ENCODE measurements at places on chromosomes 11 and 22. TPM values are rescaled to one million over a fixed set of nuclear protein-coding genes. Genes with fewer than 3 reads are reported as not detected.

- no peaks in the 10 kb centered on the region for H3K27me3 ChIP-seq
- H3K36me3 ChIP-seq: peaks cover 27% of the 10 kb centered on the region
- H3K27ac ChIP-seq: peak overlapping the region; percentile 91
- peak; percentile 55 for DNase-seq
Measured at GRCh38 chr11:67606093-67606491, 644 bp upstream of the NDUFV1 start.

DNA sequence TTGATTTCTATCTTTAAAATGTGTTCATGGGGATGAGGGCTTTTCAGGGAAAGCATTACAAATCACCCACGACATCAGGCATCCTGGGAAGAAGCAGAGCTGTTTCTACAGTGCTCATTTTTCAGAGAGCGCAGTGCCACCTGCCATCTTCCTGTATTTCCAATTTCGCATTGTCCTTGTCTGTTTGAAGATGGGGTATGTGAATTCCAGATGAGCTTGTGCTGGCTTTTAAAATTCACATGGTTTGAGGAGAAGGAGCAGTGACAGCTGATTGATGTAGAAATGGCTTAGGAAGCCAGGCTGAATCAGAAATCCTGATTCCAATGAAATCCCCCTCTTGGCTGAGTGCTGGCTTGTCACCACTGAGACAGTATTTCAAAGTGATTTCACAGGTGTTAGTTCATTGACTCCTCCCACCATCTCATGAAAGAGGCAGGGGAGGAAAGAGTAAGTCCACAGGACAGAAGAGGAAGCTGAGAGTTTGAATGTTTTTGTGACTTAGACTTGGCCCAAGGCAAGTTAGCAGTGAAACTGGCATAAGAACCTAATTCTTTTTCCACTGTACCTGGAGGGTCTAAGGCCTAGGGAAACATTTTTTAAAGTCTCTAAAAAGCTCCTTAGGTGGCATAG is 344.6 kb upstream of the C11orf87 start:
- no peak overlapping the region for H3K27ac ChIP-seq
- H3K4me3 ChIP-seq: no peak overlapping the region
- no peak for DNase-seq
- no peaks in the 10 kb centered on the region for H3K27me3 ChIP-seq
- H3K4me1 ChIP-seq: no peaks in the 10 kb centered on the region
- H3K36me3 ChIP-seq: no peaks in the 10 kb centered on the region

DNA sequence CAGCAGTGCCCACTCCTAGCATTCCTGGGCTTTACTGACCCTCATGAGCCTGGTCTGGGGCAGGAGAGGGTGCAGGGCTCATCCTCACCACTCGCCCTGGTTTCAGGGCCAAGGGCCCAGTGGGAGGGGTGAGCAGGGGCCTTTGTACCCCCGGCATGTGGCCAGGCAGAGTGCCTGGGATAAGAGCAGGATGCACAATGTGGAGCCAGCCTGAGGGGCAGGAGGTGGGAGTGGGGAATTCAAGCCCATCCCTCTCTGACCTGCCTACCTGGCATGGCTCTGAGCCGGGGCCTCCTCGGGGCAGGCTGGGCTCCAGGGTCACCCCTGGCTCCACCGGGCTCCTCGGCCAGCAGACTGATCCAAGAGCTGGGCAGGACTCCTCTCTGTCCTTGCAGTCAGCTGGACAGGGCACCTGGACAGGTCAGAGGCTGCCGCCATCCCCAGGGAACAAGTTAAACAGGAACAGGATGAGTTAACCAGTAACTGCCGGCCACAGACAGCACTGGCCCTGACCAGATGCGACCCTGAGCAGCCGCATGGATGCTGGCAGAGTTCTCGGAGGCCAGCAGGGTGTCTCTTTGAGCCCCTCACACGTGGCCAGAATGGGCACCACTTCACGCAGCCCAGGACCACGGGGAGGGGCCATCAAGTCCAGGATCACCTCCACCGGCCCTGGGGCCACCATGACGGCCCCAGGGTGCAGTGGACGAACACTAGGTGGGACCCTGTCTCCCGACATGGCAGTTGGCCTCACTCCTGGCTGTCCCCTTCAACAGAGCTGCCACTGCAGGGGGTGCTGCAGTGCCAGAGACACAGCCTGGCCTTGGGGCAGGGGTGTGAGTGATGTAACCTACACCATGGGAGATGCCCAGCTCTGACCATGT is 5.0 kb downstream of the SIGIRR start:
- H3K4me3 ChIP-seq: no peak overlapping the region
- H3K27ac ChIP-seq: no peak overlapping the region
- H3K27me3 ChIP-seq: no peaks in the 10 kb centered on the region
- H3K36me3 ChIP-seq: peaks cover 4% of the 10 kb centered on the region
- peak; percentile 49 for DNase-seq
- peaks cover 29% of the 10 kb centered on the region for H3K4me1 ChIP-seq

Gene TMEM191B
- total RNA-seq: 7.6 TPM

GRCh38 chr11:10743354-10744000 is 7.6 kb upstream of the CTR9 start:
- no peak overlapping the region for H3K27ac ChIP-seq
- no peak overlapping the region for H3K4me3 ChIP-seq
- H3K27me3 ChIP-seq: no peaks in the 10 kb centered on the region

GRCh38 chr22:48070760-48071159 is 1308.3 kb downstream of the TBC1D22A start:
- no peak for DNase-seq
- no peaks in the 10 kb centered on the region for H3K36me3 ChIP-seq
- H3K27ac ChIP-seq: no peak overlapping the region
- no peak overlapping the region for H3K4me3 ChIP-seq
- H3K27me3 ChIP-seq: peaks cover 5% of the 10 kb centered on the region
- no peaks in the 10 kb centered on the region for H3K4me1 ChIP-seq

DNA sequence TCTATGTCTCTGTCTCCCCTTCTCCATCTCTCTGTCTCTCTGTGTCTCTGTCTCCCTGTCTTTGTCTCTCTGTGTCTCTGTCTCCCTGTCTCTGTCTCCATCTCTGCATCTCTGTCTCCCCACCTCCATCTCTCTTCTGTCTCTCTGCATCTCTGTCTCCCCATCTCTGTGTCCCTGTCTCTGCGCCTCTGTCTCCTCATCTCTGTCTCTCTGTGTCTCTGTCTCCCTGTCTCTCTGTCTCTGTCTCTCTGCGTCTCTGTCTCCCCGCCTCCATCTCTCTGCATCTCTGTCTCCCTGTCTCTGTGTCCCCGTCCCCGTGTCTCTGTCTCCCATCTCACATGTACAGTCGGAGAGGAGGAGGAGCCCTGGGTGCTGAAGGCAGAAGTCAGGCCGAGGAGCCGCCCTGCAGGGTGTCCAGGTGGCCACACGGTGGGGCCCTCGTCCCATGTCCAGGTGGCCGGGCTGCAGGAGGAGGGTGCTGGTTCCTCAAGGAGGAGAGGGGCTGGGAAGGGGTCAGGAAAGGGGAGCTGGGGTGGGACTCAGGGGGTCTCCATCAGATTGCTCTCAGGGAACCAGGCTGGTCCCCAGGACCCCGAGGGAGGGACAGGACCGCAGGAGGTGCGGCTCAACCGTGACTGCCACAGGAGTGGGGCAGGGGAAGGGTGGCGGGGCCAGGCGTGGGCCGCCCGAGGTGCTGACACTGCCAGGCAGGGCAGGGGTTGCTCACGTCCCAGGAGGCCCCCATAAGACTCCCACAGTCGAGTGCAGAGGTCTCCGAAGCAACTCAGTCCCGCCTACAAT is 25.6 kb upstream of the TH start:
- peak; percentile 87 for DNase-seq
- H3K27ac ChIP-seq: no peak overlapping the region
- H3K27me3 ChIP-seq: peaks cover 11% of the 10 kb centered on the region
- H3K4me3 ChIP-seq: no peak overlapping the region
- H3K36me3 ChIP-seq: no peaks in the 10 kb centered on the region

Gene PPFIBP2
- total RNA-seq: 24.1 TPM

Gene IL17REL
- 0.09 TPM for total RNA-seq

Gene TSGA10IP
- not detected for total RNA-seq

DNA sequence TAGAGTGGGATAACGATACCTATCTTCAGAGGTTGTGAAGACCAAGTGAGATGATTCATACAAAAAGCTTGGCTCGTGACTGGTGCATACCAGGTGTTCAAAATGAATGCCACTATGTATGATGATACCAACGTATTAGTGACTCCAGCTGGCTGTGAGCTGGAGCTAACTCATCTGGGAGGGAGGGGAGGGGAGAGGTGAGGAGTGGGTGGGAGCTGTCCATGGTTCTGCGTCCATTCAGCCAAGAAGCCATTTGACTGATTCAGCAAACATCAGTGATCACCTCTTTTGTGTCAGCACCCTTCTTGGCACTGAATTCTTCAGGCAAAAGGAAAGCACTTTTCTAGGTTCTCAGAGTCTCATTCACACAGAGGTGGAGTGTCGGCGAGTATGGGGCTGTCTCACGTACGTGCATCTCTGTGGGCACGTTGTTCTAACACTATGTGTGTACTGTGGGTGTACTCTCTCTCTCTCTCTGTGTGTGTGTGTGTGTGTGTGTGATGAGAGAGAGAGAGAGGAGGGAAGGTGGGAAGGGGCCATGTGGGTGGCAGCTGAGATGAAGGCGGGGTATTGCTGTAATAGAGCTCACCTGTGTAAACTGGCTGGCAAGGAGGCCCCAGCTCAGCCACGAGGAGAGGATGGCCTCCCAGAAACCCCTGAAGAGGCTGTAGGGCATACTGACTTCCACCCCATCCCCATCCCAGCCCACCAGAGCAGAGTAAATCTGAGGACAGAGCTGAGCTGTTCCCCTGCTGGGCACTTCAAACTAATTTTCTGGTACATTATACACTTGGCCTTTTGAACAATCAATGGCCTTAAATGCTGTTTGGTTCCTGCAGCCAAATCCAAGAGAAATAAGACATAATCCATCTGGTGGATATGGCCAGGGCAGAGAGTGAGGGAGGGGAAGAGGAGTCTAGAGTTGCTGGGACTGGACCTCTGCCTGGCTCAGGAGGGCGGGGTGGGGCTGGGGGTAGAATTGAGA is 96.1 kb upstream of the THY1 start:
- H3K4me3 ChIP-seq: no peak overlapping the region
- DNase-seq: no peak
- H3K36me3 ChIP-seq: no peaks in the 10 kb centered on the region
- no peak overlapping the region for H3K27ac ChIP-seq
- no peaks in the 10 kb centered on the region for H3K27me3 ChIP-seq

- H3K4me3 ChIP-seq: no peak overlapping the region
- H3K27me3 ChIP-seq: no peaks in the 10 kb centered on the region
- H3K4me1 ChIP-seq: no peaks in the 10 kb centered on the region
- H3K36me3 ChIP-seq: no peaks in the 10 kb centered on the region
- no peak overlapping the region for H3K27ac ChIP-seq
Measured at GRCh38 chr11:79264284-79264683, 176.5 kb downstream of the TENM4 start.

Gene PNPLA5
- total RNA-seq: not detected

GRCh38 chr11:67576735-67577475 is 6.7 kb upstream of the GSTP1 start:
- H3K4me3 ChIP-seq: no peak overlapping the region
- H3K36me3 ChIP-seq: no peaks in the 10 kb centered on the region
- H3K4me1 ChIP-seq: peaks cover 14% of the 10 kb centered on the region
- DNase-seq: no peak
- no peak overlapping the region for H3K27ac ChIP-seq

GRCh38 chr11:95354304-95354703 is 123.3 kb upstream of the SESN3 start:
- no peak for DNase-seq
- no peak overlapping the region for H3K27ac ChIP-seq
- no peaks in the 10 kb centered on the region for H3K36me3 ChIP-seq
- H3K27me3 ChIP-seq: no peaks in the 10 kb centered on the region

GRCh38 chr11:74751303-74751702 is 2.7 kb downstream of the RNF169 start:
- no peaks in the 10 kb centered on the region for H3K27me3 ChIP-seq
- no peak overlapping the region for H3K4me3 ChIP-seq
- no peaks in the 10 kb centered on the region for H3K36me3 ChIP-seq
- H3K4me1 ChIP-seq: peaks cover 63% of the 10 kb centered on the region
- DNase-seq: no peak

GRCh38 chr11:117074119-117074518 is 24.1 kb downstream of the SIK3 start:
- H3K27ac ChIP-seq: no peak overlapping the region
- no peaks in the 10 kb centered on the region for H3K27me3 ChIP-seq
- no peaks in the 10 kb centered on the region for H3K36me3 ChIP-seq
- H3K4me3 ChIP-seq: no peak overlapping the region
- no peak for DNase-seq

DNA sequence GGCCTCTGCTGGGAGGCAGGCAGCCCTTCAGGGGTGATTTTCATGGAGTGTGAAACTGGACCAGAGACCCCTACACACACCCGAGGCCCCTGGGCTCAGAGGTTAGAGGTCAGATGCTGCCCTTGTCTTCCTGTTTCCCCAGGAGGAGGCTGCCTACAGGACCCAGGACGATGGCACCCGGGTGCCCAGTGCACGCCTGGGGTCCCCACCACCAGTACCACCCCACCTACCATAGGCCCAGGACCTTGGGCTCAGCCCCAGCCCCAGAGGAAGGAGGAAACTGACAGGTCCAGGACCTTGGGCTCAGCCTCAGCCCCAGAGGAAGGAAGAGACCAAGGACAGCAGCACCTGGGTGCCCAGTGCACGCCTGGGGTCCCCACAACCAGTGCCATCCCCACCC is 79.2 kb downstream of the BRD1 start:
- no peaks in the 10 kb centered on the region for H3K4me1 ChIP-seq
- no peaks in the 10 kb centered on the region for H3K36me3 ChIP-seq
- no peak overlapping the region for H3K27ac ChIP-seq
- DNase-seq: no peak

Gene SEPTIN3
- 2.5 TPM for total RNA-seq

DNA sequence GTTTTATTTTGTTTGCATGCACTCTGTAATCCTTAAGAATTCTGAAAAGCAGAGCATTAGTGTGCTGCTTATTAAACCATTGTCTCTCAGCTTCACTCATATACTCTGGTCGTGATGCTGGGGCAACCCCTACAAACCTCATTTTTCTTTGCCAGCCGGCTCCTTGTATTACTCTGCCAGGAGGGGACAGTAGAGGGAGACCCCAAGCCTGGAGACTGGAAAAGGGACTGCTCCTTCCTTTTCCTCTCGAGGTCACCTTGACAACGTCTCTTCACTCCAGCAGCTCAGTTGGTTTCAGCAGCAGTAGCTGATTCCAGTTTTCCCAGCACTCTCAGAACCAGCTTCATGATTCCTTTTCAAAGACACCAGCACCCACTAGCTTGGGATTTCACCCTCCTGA is 2.8 kb upstream of the JHY start:
- H3K36me3 ChIP-seq: no peaks in the 10 kb centered on the region
- peaks cover 12% of the 10 kb centered on the region for H3K4me1 ChIP-seq
- no peak overlapping the region for H3K4me3 ChIP-seq

GRCh38 chr11:114073007-114073827 is 13.7 kb downstream of the ZBTB16 start:
- H3K27ac ChIP-seq: no peak overlapping the region
- peaks cover 96% of the 10 kb centered on the region for H3K4me1 ChIP-seq
- peaks cover 88% of the 10 kb centered on the region for H3K36me3 ChIP-seq
- H3K4me3 ChIP-seq: peak overlapping the region; percentile 28
- no peak for DNase-seq

GRCh38 chr11:96162816-96163499 is 180.0 kb downstream of the MAML2 start:
- no peak for DNase-seq
- peaks cover 35% of the 10 kb centered on the region for H3K4me1 ChIP-seq
- no peak overlapping the region for H3K4me3 ChIP-seq
- H3K36me3 ChIP-seq: no peaks in the 10 kb centered on the region

Gene CCDC73
- total RNA-seq: 0.09 TPM

Data from lower lobe of right lung (tissue), 2 donors.